ENCODE measurements at places on chromosomes 16 and 17. TPM values are rescaled to one million over a fixed set of nuclear protein-coding genes. Genes with fewer than 3 reads are reported as not detected.

The SMG6 gene
- 35.8 TPM for total RNA-seq

The TBC1D3 gene
- not detected for total RNA-seq

The INCA1 gene
- 0.22 TPM for total RNA-seq

The ABCA8 gene
- 23.7 TPM for total RNA-seq

The KRTAP4-16 gene
- total RNA-seq: not detected

The KRT10 gene
- 7.1 TPM for total RNA-seq

The AMFR gene
- 191 TPM for total RNA-seq

The SKAP1 gene
- not detected for total RNA-seq

The HIC1 gene
- total RNA-seq: 12.9 TPM

The EFNB3 gene
- 0.54 TPM for total RNA-seq

The ASGR1 gene
- total RNA-seq: 0.65 TPM

The KRTAP1-5 gene
- total RNA-seq: 11.6 TPM

The RRN3 gene
- total RNA-seq: 47.8 TPM

The C17orf78 gene
- not detected for total RNA-seq

The G6PC1 gene
- not detected for total RNA-seq

The FBXW10 gene
- not detected for total RNA-seq

The FSCN2 gene
- total RNA-seq: 3.4 TPM

The CEMP1 gene
- total RNA-seq: not detected

The MRPL38 gene
- 21.3 TPM for total RNA-seq

The IL34 gene
- total RNA-seq: 7.1 TPM

The AP1G1 gene
- total RNA-seq: 103 TPM

The ATP2C2 gene
- not detected for total RNA-seq

The RBBP6 gene
- 33.1 TPM for total RNA-seq

The FADS6 gene
- total RNA-seq: not detected

The ZPBP2 gene
- not detected for total RNA-seq

The ZNF821 gene
- total RNA-seq: 5.9 TPM

The RUNDC1 gene
- 11.0 TPM for total RNA-seq

The ARMC5 gene
- 9.0 TPM for total RNA-seq

The SNAI3 gene
- total RNA-seq: not detected

The MT1G gene
- total RNA-seq: not detected

The GPR142 gene
- total RNA-seq: not detected

The ABCC3 gene
- total RNA-seq: 25.2 TPM

The EMC8 gene
- total RNA-seq: 20.5 TPM
